ENCODE measurements at places on chromosomes 12 and 14.

DNA sequence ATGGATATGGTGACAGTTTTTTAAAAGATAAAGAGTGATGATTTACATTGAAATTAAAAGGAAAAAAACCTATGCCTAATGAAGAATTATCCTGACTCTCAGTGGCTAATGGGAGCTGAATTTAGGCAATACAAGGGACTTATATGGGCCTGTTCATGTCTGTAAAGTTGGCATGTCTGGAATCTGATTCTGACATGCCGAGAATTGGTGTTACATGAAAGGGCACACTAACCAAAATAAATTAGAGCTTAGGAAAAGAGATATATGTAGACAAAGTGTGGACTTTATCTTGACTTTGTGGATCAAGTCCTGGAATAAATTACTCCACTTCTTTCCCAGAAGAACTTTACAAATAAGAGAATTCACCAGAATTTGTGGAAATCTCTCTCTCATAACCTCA lies 1.1 kb downstream of the TDG start:
- peaks cover 27% of the 10 kb centered on the region for H3K36me3 ChIP-seq
- H3K27ac ChIP-seq, result peak overlapping the region; percentile 97
- peak overlapping the region; percentile 99 for H3K4me3 ChIP-seq
- DNase-seq, result no peak
- H3K4me1 ChIP-seq, result peaks cover 70% of the 10 kb centered on the region

DNA sequence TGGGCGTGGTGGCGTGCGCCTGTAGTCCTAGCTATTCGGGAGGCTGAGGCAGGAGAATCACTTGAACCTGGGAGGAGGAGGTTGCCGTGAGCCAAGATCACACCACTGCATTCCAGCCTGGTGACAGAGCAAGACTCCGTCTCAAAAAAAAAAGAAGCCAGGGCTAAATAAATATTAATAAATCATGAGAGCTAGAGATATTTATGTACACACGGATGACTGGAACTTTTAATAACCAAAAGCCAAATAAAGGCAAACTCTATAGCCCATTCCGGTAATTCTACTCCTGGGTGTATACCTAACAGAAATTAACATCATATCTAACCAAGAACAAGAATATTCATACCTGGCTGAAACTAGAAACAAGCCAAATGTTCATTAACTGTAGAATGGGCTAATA lies 7.7 kb upstream of the TRAFD1 start:
- peaks cover 39% of the 10 kb centered on the region for H3K4me1 ChIP-seq
- no peak overlapping the region for H3K27ac ChIP-seq
- H3K36me3 ChIP-seq, result no peaks in the 10 kb centered on the region

DNA sequence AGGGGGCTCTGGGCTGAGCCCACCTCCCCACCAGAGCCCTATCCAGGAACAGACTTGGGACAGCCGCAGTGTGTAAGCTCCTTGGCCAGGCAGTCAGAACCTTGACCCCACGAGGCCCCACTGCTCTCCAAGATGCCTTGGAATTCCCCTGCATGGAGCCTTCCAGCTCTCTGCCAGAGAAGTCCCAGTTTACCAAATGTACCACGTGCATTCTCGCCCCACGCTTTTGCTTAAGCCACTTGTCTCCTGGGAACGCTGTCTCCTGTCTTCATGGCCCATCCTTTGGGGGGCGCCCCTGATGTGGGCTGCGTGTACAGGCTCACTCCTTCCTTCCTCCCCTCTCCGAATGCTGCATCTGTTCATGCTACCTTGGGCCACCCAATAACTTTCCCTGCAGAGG lies 7.9 kb downstream of the FAIM2 start:
- peaks cover 60% of the 10 kb centered on the region for H3K27me3 ChIP-seq
- DNase-seq, result no peak
- no peak overlapping the region for H3K27ac ChIP-seq

- DNase-seq, result peak; percentile 61
- no peak overlapping the region for H3K27ac ChIP-seq
- H3K36me3 ChIP-seq, result no peaks in the 10 kb centered on the region
- H3K4me1 ChIP-seq, result peaks cover 13% of the 10 kb centered on the region
- no peak overlapping the region for H3K4me3 ChIP-seq
- H3K27me3 ChIP-seq, result no peaks in the 10 kb centered on the region
These were observed 62.0 kb upstream of the SYT1 start for GRCh38 chr12:78802593-78802992.

GRCh38 chr12:70487440-70487839 lies 121.3 kb downstream of the KCNMB4 start:
- no peak overlapping the region for H3K27ac ChIP-seq
- peak; percentile 17 for DNase-seq
- peak overlapping the region; percentile 49 for H3K4me3 ChIP-seq

- DNase-seq, result no peak
- 0 out of 2 replicates have a peak, but pooled peaks cover 9% of the 10 kb centered on the region for H3K36me3 ChIP-seq
- peak overlapping the region; percentile 94 for H3K27ac ChIP-seq
- H3K4me1 ChIP-seq, result peaks cover 32% of the 10 kb centered on the region
- H3K27me3 ChIP-seq, result no peaks in the 10 kb centered on the region
These were observed 65.3 kb downstream of the KLHL28 start for GRCh38 chr14:44896275-44897040.

DNA sequence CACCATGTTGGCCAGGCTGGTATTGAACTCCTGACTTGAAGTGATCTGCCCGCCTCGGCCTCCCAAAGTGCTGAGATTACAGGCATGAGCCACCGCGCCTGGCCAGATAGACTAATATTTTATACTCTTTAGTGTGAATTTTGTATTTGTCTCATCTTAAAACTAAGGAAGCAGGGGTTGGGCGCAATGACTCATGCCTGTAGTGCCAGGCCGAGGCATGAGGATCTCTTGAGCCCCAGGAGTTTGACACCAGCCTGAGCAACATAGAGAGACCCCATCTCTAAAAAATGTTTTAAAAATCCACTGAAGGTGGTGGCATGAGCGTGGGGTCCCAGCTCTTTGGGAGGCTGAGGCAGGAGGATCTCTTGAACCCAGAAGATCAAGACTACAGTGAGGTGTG lies 9.0 kb downstream of the DYNC1H1 start:
- no peaks in the 10 kb centered on the region for H3K27me3 ChIP-seq
- H3K27ac ChIP-seq, result peak overlapping the region; percentile 91
- H3K4me3 ChIP-seq, result peak overlapping the region; percentile 80
- peaks cover 74% of the 10 kb centered on the region for H3K4me1 ChIP-seq
- H3K36me3 ChIP-seq, result peaks cover 44% of the 10 kb centered on the region
- no peak for DNase-seq

- DNase-seq, result no peak
- H3K27me3 ChIP-seq, result no peaks in the 10 kb centered on the region
- no peaks in the 10 kb centered on the region for H3K4me1 ChIP-seq
- no peaks in the 10 kb centered on the region for H3K36me3 ChIP-seq
- H3K27ac ChIP-seq, result no peak overlapping the region
These were observed 793.6 kb downstream of the GALC start for GRCh38 chr14:87199381-87199780.
